ENCODE measurements at places on chromosomes 5 and 9.

DNA sequence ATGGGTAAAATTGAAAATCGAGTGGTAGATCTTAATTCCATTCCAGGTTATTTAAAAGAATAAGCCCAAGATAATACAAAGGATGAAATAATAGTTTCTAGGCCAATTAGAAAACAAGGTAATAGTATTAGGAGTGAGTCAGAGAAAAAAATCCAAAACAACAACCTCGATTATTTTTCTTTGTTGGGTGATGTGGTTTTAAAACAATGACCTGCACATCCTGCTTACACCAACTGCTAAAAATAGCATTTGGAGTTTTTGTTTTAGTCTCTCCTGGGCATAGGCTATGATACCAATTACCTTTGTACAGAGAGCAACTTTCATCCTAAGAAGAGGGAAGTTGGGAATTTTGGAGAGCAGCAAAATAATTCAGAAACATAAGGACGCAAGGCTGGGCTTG is 101.7 kb upstream of the MYO10 start:
- no peak for DNase-seq

DNA sequence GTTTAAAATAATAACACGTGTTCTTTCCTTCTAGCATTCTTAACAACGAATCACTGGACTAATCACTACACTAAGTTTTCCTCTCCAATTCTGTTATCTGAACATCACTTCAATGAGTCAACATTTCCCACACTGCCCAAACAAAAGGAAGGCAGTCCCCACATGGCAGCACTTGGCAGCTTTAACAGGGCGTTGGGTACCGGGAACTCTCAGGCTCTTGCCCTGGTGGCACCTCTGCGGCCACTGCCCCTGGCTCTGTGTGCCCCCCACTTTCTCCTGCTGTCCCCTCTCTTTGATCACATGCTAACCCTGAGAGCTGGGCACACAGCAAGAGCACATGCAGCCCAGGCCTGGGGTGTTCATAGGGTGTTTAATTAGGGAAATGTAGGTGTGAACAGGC is 15.7 kb downstream of the SLC6A3 start:
- no peak for DNase-seq

DNA sequence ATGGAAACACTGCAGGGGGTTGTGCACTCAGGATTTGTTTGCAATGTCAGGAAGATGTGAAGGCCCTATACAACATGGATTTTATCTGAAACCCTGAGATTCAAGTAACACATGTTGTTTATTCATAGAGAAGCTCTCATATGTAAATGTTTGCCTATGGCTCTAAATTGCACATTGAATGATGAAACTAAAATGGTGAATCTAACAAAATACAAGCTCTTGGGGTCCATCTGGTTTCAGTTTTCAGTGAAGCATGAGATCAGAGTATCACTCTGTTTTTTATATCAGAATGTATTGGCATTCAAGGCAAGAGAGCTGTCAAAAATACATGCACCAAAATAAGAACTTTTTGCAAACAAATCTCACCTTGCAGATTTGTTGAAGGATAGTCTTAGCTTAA is 19.6 kb upstream of the FRMD3 start:
- no peak for DNase-seq

GRCh38 chr9:35716230-35716629 is 15.8 kb downstream of the TLN1 start:
- DNase-seq = no peak

- no peak for DNase-seq
These were observed 25.8 kb upstream of the CARNMT1 start for GRCh38 chr9:75053869-75054268.

DNA sequence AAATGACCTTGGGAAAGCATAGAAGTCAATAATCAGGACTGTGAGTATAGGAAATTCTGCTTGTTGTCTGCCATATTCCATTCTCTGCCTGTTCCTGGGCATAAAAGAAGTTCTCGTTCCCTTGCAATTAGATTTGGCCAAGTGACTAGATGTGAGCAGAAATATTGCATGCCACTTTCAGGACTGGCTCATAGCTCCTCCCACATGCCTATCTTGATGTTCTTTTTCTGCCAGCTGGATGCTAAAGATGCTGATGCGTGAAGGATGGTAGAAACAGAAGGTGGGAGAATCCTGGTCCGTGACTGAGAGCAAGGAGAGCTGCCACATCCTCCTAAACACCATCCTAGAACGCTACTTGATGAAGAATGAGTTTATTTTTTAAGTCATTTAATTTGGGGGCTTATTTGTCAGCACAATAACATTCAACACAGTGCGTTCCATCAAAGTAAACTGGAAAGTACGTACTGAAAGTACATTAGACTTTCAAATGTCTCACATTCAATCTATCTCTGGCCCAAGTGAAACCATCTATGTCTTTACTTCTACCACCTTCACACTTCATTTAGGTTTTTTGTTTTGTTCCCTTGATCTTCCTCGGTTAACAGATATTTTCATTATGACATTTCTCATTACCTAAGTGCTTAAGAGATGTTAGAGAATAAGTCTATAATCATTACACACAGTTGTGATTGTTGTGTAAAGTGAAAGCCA is 648.5 kb downstream of the RAB3C start:
- no peak for DNase-seq

Measured in activated gamma-delta T cell (primary cell).